Cardiac muscle cell (in vitro differentiated cells and primary cell): ENCODE measurements at places on chromosomes 2 and 18. TPM values are rescaled to one million over a fixed set of nuclear protein-coding genes. Genes with fewer than 3 reads are reported as not detected.

The ANKRD36C gene
- total RNA-seq: 11.0 and 43.9 TPM in 2 replicates

The PER2 gene
- 2.0 and 3.9 TPM in 2 replicates for total RNA-seq

The TSGA10 gene
- total RNA-seq: 5.1 and 7.8 TPM in 2 replicates

The NOSTRIN gene
- total RNA-seq: 0.49 and 0.92 TPM in 2 replicates

The ZBTB7C gene
- total RNA-seq: 5.5 and 6.2 TPM in 2 replicates

The NAT8 gene
- total RNA-seq: not detected in 2 replicates

The ERICH2 gene
- 1.0 and 1.5 TPM in 2 replicates for total RNA-seq

The TTC39C gene
- total RNA-seq: 6.0 and 6.9 TPM in 2 replicates

The DHRS9 gene
- total RNA-seq: not detected in 2 replicates

The ALPP gene
- not detected in 2 replicates for total RNA-seq

The ST6GAL2 gene
- 0.57 and 1.2 TPM in 2 replicates for total RNA-seq

The CNNM4 gene
- 14.9 and 18.8 TPM in 2 replicates for total RNA-seq

The PTGR3 gene
- 11.0 and 21.1 TPM in 2 replicates for total RNA-seq

The TAF4B gene
- total RNA-seq: 2.0 and 8.2 TPM in 2 replicates

The EHD3 gene
- 17.6 and 21.1 TPM in 2 replicates for total RNA-seq

The DUSP2 gene
- 0.89 and 3.0 TPM in 2 replicates for total RNA-seq

The IL1A gene
- not detected in 2 replicates for total RNA-seq

The SULT1C3 gene
- not detected in 2 replicates for total RNA-seq

The L3MBTL4 gene
- 5.8 and 7.7 TPM in 2 replicates for total RNA-seq

The ASPRV1 gene
- total RNA-seq: 3.8 TPM in 2 replicates

The FAM110C gene
- total RNA-seq: 0.60 and 1.1 TPM in 2 replicates

DNA sequence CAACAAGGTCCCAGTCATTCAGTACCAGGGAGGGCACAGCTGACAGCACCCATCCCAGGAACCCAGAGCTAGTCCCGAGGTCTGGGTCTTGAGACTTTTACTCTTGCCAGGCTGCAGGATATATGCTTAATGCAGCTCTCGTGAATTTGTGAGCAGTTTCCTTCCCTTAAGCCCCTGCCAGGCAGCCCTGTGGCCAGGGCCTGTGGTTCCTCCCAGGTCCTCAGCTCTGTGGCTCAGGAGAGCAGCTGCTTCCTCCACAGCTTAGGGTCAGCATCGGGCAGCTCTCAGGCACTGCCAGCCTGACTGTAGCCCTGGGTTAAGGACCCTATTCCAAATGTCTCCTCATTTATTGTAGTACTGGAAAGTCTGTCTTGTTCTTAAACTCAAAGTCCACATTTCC is 1384.8 kb downstream of the RPIA start:
- no peak for DNase-seq

GRCh38 chr2:47072728-47073191 is 82.3 kb downstream of the STPG4 start:
- no peak for DNase-seq

- no peak for DNase-seq
Observed at GRCh38 chr2:33209976-33210375, 263.2 kb downstream of the LTBP1 start.

DNA sequence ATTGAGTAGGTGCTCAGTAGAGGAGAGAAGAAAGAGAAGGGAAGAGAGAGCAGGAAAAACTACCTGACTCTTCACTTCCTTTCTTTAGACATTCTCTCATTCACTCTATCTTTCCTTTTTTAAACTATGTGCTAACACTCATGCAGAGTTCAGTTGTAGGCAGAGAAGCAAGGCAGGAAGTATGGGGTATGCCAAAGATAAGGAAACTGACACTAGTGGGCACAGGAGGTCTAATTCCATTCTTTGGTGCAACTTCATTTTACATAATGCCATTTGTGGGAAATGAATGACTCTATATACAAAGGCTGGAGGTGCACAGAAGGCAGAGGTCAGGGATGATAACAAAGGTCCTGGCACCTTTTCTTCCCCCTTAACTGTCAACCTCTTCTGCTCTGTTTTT is 35.1 kb upstream of the ACVR1 start:
- DNase-seq: no peak

DNA sequence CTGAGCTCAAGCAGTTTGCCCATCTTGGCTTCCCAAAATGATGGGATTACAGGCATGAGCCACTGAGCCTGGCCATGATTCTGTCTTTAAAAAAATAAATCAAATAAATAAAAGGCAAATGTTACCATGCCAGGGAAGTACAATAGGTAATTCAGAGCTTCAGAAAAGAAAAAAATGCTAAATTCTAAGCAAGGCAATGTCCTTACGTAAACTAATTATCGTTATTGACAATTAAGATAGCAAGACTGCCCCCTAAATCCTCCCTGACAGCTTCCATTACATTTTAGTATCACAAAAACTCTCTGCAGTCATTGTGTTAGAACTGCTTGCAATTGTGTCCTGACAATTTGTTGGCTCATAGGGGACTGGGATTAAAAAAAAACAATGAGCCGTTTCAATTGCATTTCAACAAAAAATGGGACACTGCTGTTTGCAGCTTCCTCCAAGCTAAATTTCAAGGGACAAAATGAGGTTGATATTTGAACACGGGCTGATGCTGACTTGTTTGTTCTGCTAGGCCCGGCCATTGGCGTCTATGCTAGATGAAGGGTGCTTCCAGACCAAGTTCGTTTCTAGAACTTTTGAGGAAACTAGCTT is 88.9 kb downstream of the MOGAT1 start:
- DNase-seq: no peak

- DNase-seq: no peak
Observed at GRCh38 chr18:14937271-14937670, 189.3 kb downstream of the ANKRD30B start.

DNA sequence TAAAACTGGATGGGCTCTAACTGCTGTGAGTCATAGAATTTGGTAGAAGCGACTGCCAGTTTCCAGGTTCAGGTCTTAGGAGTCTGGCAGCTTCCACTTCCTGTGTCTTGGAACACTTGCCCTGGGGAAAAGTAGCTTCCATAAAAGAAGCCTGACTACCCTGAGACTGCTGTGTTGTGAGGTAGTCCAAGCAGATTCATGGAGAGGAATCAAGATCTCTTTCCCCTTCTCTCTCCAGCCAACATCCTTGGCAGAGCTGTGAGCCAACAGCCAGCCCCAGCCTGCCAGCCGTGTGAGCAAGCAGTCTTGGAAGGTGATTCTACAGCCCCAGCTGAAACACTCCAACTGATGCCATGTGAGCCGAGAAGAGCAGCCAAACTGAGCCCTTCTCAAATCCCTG is 33.7 kb downstream of the SLC20A1 start:
- DNase-seq: no peak

GRCh38 chr18:77106331-77106730 is 26.3 kb downstream of the MBP start:
- no peak for DNase-seq

DNA sequence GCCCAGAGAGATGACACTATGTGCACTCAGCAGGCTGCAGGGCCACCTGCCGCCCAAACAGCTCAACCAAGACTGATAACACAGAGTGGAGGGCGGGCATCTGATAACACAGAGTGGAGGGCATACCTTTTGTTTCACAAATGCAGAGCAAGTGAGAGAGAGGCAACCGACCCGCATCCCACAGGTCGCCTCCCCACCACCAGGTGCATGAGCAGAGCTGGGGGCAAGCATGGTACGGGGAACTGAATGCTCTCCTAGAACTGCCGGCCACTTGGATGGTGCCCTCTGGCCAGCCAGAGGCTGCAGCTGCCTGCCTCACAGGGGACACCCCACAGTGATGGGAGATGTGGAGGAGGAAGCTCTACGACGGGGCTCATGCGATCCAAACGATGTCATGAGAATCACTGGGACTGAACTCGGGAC is 49.5 kb downstream of the ANO7 start:
- no peak for DNase-seq

DNA sequence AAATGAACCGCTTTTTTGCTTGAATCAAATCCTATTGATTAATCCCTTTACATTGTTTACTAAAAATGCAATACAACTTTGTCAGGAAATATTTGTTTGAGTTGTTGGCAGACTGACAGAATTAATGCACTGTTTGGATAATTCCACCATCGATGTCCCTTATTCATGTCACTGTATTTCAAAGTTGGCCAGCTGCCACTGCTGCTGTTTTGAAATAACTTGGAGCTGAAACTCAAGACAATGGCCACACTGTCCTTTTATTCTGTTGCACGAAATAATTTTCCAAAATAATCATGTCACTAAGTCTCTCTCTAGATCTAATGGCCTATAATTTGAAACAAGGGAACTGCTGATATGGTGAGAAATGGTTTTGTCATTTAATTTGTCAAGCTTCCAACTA is 55.2 kb upstream of the PAX3 start:
- DNase-seq: no peak

DNA sequence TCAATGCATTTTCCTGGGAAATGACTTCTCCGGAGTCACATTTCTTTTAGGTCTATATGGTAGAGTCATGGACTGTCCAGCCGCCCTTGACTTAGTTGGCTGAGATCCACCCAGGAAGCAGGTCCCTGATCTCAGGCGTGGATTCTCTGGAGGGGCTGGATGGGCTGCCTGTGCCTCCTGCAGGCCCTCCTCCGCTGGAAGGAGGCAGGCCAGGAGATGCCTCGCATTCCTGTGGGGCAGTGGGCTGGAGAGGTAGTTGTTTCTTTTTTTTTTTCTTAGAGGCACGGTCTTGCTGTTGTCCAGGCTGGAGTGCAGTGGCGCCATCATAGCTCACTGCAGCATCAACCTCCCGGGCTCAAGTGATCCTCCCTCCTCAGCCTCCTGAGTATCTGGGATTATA is 129.0 kb upstream of the MYCN start:
- DNase-seq: peak; percentile 21

- DNase-seq: no peak
Observed at GRCh38 chr2:43749583-43749982, 24.3 kb upstream of the DYNC2LI1 start.

- DNase-seq: no peak
Observed at GRCh38 chr18:13067966-13068365, 76.8 kb downstream of the CEP192 start.

DNA sequence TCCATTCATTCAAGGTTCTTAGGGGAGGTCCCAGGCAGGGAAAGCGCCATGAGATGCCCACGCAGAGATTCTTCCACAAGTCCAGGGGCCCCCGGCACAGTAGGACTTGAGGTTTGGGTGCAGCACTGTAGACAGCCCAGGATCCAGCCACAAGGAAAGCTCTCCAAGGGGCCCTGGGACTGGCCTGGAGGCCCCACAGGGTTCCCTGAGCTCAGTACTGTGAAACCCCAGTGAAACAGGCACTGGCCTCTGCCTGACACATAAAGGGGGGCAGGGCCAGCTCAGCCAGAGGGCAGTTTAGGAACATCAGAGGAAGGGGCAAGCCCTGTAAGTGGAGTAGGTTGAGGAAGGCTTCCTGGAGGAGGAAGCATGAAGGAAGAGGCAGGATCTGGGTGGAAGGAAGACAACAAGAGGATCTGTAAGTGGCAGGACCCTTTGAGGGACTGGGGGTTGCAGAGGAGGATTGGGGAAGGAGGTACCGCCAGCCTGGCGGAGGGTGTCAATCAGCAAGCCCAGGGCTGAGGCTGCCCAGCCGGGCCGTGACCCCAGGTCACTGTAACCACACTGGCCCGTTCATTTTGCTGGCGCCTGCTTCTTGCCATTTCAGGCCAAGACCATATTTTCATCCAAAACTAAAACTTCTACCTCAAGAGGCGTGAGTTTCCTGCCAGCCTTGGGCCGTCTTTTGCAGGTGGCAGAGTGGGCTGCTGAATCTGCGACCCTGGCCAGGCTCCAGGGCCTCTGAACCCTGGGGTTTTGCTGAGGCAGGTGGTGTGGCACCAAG is 175.2 kb downstream of the SMAD7 start:
- no peak for DNase-seq

DNA sequence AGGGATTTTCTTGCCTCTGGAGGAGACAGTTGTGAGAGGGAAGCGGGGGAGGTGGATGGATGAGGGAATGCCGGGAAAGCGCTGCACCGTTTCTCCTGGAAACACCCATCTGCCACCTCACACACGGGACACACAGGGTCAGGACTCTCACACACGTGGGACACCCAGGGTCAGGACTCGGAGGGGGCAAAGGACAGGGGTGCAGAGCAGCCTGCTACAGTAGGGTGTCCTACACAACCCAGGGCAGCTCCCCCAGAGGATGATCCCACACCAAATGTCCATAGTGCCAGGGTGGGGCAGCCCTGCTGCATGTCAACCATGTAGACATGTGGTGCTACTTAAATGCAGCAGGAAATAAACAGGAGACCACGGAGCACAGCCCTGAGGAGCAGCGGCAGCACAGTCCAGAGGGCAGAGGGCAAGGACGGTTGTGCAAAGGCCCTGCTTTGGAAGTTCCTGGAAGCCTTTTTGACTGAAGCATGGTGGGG is 5.1 kb downstream of the RAMP1 start:
- no peak for DNase-seq

DNA sequence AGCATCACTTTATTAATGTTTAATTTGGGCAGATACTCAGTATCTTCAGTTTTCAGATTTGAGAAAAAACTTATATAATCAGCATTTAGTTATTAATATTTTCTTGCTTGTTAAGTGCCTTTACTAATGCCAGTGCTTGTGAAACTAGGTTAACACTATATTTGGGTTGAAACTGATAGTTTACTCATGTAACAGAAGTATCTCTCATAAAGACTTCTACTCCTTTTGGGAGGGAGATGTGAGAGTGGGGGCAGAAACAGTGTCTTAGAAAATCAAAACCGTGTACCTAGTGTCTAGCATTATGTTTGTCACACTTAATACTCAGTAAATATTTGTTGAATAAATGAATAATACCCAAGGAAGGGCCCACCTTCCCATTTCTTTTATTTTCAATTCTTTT is 129.5 kb downstream of the MSTN start:
- DNase-seq: no peak

- no peak for DNase-seq
Observed at GRCh38 chr18:2641638-2642037, 13.9 kb upstream of the SMCHD1 start.

DNA sequence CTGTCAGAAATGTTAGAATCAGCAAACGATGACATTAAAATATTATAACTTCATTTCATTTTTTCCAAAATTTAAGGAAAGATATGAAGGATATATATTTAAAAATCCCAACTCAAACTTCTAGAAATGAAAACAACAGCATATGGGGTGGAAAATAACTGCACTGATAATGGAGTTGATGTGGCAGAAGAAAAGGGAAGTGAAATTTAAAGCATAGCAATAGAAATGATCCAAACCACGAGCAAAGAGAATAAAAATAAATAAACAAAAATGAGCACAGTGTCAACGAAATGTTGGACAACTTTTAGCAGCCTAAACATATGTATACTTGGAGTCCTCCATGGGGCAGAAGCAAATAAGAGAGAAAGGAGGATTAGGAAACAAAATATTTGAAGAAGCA is 280.2 kb downstream of the KCNJ3 start:
- DNase-seq: no peak

- DNase-seq: no peak
Observed at GRCh38 chr2:106147665-106148064, 46.4 kb downstream of the UXS1 start.

GRCh38 chr18:57959278-57959677 is 84.7 kb upstream of the NEDD4L start:
- peak; percentile 32 for DNase-seq

DNA sequence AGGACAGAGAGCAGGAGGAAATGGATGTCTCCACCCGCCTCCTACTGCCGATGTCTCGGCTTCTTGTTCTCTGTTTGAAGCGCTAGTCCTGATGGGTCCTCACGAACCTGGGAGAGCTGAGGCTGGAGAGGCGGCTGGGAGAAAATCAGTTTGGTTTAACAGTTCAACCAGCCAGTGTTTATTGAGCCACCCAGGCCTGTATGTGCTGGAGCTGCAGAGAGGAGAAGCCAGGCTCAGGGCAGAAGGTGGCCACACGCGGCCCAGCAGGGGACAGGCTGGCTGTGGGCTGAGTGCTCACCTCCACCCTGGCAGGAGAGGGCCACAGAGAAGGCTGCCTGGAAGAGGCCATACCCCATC is 202.1 kb downstream of the CYP26B1 start:
- DNase-seq: no peak

GRCh38 chr2:110784047-110784631 is 51.8 kb downstream of the ACOXL start:
- DNase-seq: no peak
